ENCODE measurements at places on chromosomes 13 and 19.

GRCh38 chr13:51520524-51520923, 63.7 kb upstream of the WDFY2 start:
- DNase-seq, result no peak

DNA sequence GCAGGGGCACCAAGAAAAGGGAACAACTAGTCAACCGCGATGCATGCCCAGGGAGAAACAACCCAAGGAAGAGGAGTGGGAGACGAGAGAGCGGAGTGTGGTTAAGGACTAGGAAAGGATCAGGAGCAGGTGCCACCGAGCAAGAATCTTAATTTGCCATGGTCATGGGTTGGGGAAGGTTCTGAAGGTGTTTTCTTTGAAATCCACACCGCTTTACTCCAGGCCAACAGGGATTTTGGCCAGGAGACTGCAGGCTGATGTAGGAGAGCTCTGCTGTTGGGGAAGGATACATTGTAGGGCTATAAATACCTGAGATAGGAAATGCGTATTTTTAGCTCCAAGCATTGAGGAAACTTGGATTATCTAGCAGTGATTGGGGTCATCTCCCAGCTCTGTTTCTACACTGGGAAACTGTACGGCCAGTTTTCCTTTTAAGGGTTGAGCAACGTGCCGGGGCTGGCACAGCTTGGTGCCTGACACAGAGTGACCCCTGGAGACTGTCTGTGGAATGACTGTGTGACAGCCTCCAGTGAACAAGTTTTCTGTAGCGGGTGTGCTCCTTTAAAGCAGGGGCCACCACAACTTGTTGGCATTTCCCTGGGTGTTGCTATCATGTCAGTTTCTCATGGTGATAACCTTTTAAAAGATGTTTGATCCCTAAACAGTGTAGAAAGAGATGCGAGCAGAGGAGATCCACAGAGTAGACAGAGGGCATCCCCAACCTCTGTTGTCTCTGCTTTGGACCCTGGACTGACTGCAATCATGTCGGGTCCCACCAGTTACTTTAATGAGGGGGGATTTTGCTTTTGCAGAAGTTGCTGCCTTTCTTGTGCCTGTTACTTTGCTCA, 34.3 kb downstream of the ZNF536 start:
- DNase-seq, result no peak

DNA sequence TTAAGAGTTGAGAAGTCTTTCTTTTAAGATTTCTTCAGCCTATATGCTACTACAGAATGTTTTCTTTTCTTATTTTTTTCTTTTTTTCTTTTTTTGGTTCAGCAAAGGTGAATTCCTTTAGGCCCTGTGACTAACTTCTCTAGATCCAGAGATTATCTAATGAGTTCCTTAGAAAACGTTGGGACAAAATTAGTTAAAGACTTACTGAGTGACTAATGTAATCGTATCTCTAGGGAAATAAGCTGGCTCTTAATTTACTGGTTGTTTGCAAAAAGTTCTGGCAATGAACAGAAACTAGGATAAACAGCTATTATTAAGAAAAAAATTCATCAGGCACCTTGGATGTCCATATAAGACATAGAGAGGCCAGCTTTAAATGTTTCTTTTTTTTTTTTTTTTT, 30.7 kb upstream of the CSNK1A1L start:
- no peak for DNase-seq

DNA sequence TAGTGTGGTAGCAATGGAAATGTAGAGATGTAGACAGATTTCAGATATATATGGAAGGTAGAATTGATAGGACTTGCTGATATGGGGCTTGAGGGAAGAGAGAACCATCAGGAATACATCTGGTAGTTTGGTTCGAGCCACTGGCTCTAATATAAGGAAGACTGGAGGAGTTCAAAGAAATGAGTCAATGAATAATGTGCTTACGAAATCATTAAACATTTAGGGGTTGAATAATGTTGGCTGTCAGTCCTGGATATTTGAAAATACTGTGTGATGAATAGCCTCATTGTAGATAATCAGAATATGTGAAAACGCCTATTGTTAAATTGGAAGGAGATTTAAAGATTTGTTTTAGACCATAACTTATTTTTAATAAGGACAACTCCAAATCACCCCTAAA, 21.6 kb downstream of the SGCG start:
- no peak for DNase-seq

DNA sequence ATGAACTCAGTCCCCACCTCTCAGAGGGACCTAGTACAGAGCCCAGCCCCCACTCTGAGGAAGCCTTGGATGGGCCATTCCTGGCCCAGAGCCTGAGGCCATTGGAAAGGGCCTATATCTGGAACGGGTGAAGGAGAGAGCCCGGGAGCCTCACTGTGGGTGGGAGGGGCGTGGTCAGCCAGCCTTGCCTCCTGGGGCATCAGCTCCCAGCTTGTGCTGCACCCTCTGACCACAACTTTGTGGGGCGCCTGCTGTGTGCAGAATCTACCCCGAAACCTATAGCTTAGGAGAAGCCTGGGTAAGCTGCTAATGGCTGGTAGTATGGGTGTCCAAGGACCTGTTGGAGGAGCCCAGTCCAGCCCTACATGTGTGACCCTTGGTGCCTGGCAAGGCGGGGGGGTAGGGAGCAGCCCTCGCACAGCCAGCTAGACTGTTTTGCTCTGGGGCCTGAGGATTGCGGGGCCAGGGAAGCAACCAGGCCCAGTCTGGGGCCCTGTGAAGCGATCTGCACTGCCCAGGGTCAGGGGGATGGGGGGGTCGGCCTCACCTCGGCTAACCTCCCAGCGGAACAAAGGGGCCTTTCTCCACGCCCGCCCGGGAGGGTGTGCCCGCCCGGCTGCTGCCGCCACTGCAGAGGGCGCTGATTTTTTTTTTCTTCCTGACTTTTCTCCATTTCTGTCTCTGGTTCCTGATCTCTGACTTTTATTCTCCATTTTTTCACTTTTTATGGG, 42.3 kb downstream of the LYL1 start:
- DNase-seq, result no peak

- DNase-seq, result no peak
These were observed 16.2 kb upstream of the TNFRSF19 start for GRCh38 chr13:23554000-23554399.

DNA sequence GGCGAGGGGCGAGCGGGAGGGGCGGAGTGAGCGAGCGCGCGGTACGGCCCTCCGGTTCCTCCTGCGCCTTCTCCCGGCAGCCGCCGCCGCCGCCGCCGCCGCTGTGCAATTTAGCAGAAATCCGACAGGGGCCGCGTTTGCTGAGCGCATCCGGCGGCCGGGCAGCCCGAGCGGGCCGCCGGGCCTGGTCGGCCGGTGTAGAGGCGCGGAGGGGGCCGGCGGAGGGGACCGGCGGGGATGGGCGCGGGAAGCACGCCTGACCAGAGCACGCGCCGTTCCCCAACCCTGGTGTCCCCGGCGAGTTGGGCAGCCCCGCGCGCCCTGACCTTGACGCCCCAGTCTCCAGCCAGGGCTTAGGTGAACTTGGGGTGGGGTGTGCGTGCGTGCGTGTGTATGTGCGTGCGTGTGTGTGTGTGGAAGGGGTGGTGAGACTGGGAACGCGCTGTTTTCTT, 144.5 kb upstream of the ZNF536 start:
- DNase-seq, result no peak

DNA sequence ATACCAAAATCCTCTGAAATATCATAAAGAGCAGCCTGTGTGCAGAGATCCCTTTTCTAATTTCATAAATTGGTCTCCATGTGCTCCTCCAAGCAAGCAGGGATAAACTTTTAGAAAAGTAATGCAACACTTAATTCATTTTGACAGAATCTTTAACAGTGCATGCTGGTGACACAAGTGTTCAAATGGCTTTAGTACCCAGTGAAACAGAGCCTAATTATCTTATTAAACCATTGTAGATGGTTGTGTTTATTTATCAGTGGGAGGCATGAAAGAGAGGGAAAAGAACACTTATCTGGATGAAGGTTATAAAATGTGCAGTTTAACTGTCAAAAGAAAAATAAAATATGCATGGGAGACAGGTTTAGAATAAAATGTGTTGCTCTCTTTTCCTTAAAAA, 945.0 kb upstream of the PCDH20 start:
- DNase-seq, result no peak

DNA sequence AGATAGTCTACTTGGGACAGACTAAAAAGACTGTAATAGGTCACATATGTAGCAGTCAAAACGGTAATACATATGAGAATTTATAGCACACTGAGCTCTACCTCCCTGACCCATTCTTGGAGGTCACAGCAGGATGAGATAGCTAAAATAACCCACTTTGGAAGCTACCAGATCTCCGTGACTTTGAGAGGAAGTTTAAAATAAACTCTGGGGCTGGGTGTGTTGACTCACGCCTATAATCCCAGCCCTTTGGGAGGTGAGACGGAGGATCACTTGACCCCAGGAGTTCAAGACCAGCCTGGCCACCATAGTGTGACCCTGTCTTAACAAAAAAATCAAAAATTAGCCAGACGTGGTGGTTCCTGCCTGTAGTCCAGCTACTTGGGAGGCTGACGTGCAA, 45.3 kb downstream of the DHRS12 start:
- no peak for DNase-seq

- peak; percentile 51 for DNase-seq
These were observed 839 bp downstream of the MPHOSPH8 start for GRCh38 chr13:19634256-19634740.

- DNase-seq, result no peak
These were observed 6.1 kb downstream of the DOCK6 start for GRCh38 chr19:11256189-11256588.

DNA sequence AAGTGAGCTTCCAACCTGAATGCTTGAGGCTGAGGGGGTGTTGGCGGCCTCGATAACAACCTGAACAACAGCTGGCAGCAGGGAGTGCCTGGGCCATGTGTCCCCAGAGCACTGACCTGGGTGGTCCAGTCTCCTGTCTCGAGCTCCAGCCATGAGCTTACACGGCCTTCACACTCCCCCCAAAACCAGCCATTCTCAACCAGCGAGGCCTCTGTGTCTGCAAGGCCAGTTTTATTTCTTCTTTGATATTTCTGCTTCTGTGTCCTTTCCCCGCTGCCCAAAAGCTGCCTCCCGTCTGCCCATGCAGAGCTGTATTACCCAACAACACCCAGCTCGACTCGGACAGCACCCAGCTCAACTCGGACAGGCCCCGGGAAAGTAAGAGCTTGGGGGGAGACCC, 32.5 kb upstream of the TFDP1 start:
- DNase-seq, result no peak

- DNase-seq, result no peak
These were observed 230.0 kb downstream of the SHISA2 start for GRCh38 chr13:25821776-25822175.

DNA sequence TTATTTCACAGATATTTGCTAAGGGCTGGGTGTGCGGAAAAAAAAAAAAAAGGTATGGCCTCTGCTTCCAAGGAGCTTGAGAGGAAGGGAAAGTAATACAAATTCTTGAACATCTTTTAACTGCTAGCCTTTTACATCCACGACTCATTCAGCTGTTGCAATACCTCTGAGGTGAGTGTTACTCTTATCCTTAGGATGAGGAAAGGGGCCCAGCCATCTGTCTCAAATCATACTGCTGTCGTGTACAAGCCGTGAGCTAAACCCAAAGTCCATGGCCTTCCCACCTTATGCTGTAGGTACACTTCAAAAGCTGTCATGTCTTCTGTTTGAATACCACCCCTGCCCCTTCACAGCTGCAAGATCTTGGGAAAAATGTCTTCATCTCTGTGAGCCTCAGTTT, 146.8 kb downstream of the KCNRG start:
- DNase-seq, result no peak

- no peak for DNase-seq
These were observed 11.5 kb upstream of the ACOD1 start for GRCh38 chr13:76936763-76937162.

All from DMS53 (cell line).